Femur (tissue), 1 donor: ENCODE measurements at places on chromosomes 11 and 22.
A peak's percentile ranks its signal among the peaks of the same experiment; 100 is the strongest.

- DNase-seq, result no peak
Observed at GRCh38 chr11:79052544-79052943, 388.3 kb downstream of the TENM4 start.

- peak; percentile 17 for DNase-seq
Observed at GRCh38 chr11:2527621-2528291, 82.9 kb downstream of the KCNQ1 start.

- no peak for DNase-seq
Observed at GRCh38 chr11:66835768-66836405, 7.4 kb upstream of the RCE1 start.

- DNase-seq, result no peak
Observed at GRCh38 chr22:23844739-23845202, 6.0 kb upstream of the DERL3 start.

- peak; percentile 44 for DNase-seq
Observed at GRCh38 chr11:86291466-86292262, 10.4 kb upstream of the HIKESHI start.

GRCh38 chr11:71215425-71215965 is 36.9 kb downstream of the SHANK2 start:
- no peak for DNase-seq

GRCh38 chr11:12331239-12331874 is 46.0 kb upstream of the PARVA start:
- DNase-seq, result peak; percentile 91

DNA sequence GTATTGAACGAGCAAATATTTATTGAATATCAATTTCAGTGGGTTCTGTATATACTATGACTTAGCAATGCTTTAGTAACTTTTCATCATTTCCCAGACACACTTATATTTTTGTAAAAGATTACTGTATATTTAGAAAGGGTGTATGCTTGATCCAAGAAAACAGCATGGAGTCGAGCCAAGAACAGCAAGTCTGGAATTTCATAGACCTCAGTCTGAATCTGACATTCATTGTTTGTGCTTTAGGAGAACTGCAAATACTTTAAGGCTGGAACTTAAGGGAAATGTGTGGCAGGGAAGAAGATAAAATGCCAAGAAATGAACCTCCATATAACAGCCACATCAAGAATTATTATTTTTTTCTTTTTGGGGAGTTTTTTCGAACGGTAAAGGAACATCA is 1156.8 kb downstream of the LRRC4C start:
- DNase-seq, result peak; percentile 54

GRCh38 chr11:131767421-131767820 is 397.0 kb downstream of the NTM start:
- no peak for DNase-seq
